ENCODE measurements at places on chromosomes 13 and 19.

DNA sequence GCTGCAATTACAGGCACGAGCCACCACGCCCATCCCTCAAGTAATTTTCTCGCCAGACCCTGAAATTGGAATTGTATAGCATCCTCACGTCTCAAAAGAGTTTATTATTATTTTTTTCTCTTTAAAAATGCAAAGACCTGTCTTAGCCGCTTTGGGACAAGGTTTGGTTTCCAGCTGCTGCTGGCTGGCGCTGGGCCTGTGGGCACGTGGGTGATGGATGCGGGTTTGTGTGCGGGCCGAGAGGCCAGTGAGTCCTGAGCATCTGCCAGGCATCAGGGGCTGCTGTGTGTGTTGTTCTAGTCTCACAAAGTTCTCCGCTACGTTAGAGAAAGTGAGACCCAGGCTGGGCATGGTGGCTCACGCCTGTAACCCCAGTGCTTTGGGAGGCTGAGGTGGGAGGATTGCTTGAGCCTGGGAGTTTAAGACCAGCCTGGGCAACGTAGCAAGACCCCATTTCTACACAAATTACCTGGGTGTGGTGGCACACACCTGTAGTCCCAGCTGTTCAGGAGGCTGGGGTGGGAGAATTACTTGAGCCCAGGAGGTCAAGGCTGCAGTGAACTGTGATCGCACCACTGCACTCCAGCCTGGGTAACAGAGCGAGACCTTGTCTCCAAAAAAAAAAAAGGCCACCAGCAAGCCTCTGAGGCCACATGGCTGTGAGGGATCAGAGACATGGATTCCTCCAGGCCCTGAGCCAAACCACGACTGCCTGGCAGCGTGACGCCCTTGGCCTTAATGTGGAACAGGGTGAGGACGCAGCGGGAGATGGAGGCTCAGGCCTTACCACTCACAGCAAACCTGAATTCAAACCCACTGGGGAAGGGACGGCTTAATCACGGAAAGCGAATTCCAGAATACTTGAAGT, 4.7 kb upstream of the TMPRSS9 start:
- no peak for DNase-seq

DNA sequence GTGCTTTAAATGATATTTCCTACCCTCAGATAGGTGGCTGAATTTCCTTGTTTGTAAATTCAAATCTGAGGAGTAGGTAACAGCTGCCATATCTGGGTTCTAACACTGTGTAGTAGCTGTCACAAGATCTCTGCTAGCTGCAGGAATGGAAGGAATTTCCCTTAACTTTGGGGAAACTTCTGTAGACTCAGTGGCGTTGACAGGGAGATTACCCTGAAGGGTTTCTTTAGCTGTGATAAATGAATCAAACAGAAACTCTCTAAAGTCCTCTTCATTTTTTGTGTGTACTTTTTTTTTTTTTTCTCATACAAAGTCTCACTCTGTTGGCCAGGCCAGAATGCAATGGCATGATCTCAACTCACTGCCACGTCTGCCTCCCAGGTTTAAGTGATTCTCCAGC, 5.3 kb upstream of the EPSTI1 start:
- no peak for DNase-seq

DNA sequence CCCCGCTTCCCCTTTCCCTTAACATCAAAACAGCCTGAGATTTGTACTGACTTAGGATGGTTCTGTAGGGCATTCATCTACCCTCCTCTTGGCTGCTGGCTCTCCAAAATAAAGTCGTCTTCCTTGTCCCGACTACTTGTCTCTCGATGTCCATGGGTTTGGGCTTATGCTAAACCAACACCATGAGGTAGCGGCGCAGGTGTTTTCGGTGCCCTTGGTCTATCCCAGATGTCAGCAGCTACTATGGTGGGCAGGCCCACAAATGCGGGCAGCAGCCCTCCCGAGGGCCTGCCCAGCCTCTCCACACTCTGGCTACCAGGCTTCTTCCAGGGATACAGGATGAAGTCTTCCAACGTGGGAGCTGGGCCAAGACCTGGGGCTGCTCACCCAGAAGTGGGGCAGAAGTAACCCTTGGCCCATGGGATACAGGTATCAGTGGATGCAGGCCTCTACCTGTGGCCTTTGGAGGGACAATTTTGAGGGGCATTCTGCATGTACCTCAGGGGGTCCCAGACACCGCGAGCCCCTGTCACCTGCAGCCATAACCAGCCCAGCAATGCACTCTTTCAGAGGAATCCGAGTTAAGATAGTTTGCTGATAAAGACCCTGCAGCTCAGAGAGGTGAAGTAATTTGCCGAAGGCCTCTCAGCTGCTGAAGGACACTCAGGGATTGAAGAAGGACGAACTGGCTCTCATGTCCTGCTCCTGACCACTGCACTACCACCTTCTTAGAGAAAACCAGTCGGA, 47.8 kb upstream of the VSTM2B start:
- DNase-seq, result no peak

DNA sequence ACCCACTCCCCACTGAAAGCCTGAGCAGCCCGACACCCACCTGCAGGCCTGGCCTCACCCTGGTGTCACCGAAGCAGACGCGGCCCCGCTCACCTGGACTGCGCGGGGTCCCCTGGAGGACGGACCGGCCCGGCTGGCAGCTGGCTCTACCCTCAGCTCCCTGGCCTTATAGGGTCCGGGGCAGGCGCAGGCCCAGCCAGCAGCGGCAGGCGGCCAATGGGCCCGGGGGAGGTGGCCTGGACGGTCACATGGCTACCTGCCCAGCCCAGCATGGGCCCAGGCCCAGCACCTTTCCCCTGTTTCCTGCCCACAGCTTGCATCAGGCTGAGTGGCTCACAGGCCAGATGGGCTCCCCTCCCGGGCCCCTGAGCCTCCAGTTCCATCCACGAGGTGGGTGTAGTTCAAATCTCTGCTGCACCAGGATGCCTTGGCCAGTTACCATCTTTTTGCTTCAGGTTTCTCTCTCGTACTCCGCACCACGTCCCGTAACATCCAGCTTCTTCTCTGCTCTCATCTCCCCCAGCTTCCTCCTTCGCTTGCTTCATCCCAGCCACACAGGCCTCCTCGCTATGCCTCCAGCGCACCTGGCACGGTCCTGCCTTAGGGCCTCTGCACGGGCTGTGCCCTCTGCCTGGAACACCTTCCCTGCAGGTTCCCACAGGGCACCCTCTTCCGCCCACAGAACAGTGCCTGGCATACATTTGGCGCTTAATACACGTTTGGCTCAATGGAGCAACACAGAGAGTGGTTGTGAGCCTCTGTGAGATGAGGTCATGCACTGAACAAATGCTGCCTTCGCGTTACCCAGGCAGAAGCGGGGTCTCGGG, at the start of gene PLIN4:
TSS of gene PLIN4 (minus strand) at position 142 of the 827 bp plus-strand sequence. CDS start 214 bp downstream, outside the sequence.
- peak; percentile 8 for DNase-seq

DNA sequence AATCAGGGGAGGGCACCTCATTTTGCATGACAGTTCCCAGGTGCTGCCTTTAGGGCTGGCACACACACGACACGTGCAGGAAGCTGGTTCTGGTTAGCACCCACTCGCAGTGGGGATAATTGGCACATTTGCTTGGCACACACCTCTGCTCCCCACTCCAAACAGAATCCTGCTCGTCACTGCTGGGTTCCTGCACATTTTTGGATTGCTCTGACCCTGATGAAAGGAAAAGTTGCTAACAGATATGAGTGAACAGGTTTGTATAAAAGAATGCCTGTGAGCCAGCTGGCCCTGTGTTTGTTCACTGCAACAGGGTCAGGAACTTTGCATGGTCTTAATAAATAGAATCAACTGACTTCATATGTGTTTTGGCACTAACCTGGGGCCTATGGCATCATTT, 1500.4 kb downstream of the EFNB2 start:
- no peak for DNase-seq
